CD4-positive, alpha-beta T cell treated with Interleukin-21 for 1 hour (primary cell): ENCODE measurements at places on chromosomes 4 and X.

DNA sequence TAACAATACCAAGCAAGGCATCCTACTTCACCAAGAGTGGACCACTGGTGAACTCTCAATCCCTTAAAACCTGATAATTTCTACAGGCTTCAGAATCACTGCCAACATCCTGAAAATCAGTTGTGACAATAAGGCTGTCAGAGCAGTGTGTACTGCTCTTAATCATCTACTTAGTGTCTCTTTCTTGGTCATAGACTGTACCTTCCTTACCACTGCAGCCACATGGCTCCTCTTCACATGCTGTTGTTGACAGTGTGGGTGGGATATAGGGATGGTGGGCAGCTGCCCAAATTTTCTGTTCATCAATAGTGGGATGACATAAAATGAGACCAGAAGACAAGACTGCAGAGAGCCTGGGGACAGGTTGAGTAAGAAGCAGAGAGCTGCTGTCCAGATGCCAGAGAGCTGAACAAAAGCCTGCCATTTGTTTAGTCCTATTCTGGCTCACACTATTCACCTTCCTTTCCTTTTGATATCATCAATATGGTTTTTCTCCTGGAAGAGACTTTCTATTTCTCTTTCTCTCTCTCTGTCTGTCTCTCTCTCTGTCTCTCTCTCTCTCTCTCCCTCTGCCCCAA, 178.9 kb downstream of the MGST2 start:
- DNase-seq, result no peak

- no peak for DNase-seq
Measured at GRCh38 chr4:143156853-143157252, 27.9 kb upstream of the USP38 start.

GRCh38 chr4:19224820-19225219, 1026.9 kb upstream of the SLIT2 start:
- no peak for DNase-seq

DNA sequence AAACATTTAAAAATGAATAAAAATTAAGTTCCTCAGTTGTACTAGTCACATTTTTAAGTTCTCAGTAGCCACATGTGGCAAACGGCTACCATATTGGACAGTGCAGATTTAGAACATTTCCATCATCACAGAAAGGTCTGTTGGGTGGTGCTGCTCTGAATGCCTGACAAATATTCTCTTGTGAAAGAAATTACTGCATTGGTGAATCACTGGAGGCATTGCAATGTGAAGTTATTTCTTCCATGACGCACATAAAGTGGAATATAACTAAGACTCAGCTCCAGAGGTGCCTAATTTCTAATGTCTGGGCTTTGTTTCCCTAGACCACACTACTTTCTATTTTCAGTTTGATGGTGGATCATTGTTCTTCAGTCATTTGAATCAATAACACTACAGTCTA, 44.9 kb downstream of the CLNK start:
- DNase-seq, result no peak

GRCh38 chr4:158277558-158277957, 67.3 kb downstream of the TMEM144 start:
- DNase-seq, result no peak

- DNase-seq, result no peak
Measured at GRCh38 chr4:37440501-37440900, 196.0 kb downstream of the NWD2 start.

GRCh38 chr4:184534511-184535391, 60.4 kb upstream of the IRF2 start:
- DNase-seq, result peak; percentile 71

GRCh38 chrX:145190801-145191389, 56.4 kb upstream of the SPANXN1 start:
- DNase-seq, result no peak

DNA sequence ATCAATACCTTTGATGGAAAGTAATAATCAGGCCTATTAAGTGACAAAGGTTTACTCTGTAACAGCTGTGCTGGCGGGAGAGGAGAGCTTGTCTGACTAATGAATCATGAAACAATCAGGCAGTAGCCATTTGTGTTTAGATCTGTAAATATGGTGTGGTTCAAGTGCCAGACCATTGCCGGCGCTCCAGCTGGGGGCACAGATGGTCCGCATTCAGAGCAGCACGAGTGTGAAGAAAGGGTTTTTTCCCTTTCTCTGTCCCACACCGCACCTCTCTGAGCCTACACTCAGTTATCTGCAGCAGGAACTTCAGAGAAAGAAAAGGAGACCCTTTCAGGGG, 111.3 kb upstream of the PAQR3 start:
- no peak for DNase-seq

DNA sequence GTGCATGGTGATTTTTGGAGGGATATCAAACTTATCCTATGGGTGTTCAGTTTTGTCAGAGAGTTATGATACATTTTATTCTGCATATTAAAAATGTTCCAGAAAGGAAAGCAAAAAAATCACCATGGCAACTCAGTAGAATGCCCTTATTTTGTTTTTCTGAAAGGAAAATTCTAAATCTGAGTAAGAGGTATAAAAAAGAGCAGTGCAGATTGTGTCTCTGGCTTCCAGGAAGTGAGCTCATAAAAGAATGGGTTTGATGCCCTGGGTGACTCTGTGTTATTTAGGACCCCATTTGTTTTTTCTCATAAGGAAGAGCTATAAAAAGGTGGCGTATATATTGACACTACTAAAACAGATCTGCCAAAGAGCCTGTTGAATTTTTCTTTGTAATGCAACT, 128.8 kb downstream of the UCHL1 start:
- DNase-seq, result no peak

DNA sequence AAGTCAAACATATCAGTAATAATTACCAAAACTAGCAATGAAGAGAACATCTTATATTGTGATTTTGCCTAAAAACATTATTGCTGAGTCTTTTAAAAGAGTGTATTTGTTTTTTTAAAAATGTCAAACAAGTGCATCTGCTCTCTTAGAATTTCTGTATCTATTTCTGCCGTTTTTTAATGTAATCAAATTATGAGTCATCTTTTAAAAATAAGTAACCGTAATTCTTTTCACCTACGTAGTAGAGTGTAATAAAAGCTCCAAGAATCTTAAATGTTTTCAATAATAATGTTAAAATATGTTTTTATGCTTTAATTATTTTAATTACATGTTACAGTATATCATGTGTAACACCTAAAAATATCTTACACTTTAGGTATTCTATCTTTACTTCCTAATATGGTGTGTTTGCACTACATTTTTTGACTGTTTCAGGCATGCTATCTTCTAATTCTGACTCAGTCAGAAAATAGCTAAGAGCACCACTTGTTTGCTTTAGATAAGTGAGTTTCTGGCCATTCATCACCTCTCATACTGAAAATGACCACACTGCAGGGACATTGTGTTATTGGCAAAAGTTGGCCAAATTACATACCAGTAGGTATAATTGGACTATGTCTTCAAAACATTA, 368.5 kb downstream of the PCDH7 start:
- no peak for DNase-seq

GRCh38 chr4:105509291-105509690, 35.4 kb upstream of the PPA2 start:
- DNase-seq, result no peak

GRCh38 chr4:180792541-180792940, 1450.7 kb upstream of the TENM3 start:
- no peak for DNase-seq

- DNase-seq, result no peak
Measured at GRCh38 chr4:140996766-140997165, 136.5 kb downstream of the RNF150 start.

- DNase-seq, result peak; percentile 39
Measured at GRCh38 chr4:174591243-174592021, 69.1 kb upstream of the HPGD start.

GRCh38 chrX:10286195-10286594, 129.4 kb downstream of the CLCN4 start:
- no peak for DNase-seq

GRCh38 chrX:153689654-153690465, 2.1 kb downstream of the SLC6A8 start:
- DNase-seq, result no peak

GRCh38 chrX:45811326-45811725, 610.6 kb upstream of the DIPK2B start:
- DNase-seq, result no peak

DNA sequence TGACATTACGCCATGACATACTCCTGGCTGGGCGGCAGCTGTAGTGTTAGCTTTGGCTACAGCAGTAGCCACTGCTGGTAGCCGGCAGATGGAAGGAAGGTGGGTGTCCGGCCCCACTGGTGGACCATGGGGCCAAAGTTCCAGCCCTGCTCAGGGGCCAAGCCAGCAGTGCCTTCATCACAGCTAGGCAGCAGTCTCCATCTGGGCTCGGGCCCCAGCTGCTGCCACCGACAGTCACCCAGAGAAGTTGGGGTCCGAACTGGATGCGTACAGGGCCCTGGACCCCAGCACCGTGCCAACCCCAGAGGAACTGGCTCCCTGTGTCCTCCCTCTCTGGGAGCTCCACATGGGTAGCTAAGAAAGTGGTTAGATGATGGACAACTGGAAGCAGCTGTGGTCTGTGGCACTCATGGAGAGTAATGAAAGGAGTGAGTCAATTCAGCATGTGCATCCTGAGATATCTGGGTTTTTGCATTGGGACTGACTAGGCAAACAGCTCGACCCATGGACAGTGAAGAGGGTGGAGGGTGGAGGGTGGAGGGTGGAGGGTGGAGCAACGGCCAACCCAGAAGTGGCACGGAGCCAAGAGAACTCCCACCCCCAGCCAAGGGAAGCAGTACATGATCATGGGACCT, 366.6 kb upstream of the GRIA3 start:
- DNase-seq, result no peak

DNA sequence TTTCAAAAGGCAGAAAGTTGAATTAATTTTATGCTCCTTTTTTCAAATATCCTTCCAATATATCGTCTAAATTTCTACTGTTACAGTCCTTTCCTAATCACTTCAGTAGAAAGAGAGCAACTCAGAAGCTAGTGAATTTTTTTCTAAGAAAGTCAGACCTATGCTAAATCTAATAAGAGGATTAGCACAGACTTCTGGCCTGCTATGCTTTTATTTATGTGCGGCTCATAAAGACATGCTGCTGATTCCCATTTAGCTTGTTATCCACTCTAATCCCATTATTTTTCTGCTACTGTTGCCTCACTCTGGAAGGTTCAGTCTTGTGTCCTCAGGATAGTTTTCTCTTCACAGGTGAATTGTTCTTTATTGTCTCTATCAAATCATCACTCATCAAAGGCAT, 473.5 kb upstream of the FAM241A start:
- no peak for DNase-seq

DNA sequence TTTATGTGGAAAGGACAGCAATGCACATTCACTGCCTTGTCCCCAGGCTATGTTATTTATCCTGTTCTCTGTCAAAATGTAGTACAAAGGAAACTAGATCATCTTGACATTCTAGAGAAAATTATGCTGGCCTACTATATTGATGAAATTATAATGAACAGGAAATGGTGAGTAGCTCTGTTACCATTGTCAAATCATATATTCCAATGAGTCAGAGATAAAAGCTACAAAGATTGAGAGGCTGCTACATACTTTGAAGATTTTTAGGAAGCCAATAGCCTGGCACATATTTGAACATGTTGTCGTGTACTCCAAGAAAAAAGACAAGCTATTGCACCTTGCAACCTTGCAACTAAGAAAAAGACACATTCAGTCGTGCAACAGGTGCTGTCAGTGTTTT, 52.7 kb upstream of the TET2 start:
- DNase-seq, result no peak
